Pancreas (tissue), 10 donors: ENCODE measurements at places on chromosomes 7 and 10. TPM values are rescaled to one million over a fixed set of nuclear protein-coding genes. Genes with fewer than 3 reads are reported as not detected.

DNA sequence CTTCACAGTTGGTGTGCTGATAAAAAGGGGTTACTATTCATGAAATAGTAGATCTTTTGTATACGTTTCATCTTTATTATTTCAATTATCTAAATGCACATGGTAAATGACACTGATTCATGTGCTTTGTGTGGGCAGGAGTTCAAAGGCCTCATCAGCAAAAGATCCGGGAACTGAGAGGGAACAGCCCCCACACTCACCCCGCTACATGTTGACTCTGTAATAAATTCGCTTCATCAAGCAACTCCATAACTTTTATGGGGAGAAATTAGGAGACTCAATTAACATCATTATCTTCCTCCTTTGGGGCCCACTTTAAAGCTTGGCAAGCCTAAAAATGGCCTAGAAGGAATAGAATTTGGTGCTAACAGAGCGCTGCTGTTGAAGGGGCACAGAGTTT lies 250.7 kb upstream of the BMPER start:
- no peak for DNase-seq

GRCh38 chr7:138317044-138317596 lies 142.9 kb upstream of the TRIM24 start:
- DNase-seq = no peak

GRCh38 chr10:99425204-99425603 lies 5.2 kb downstream of the GOT1 start:
- DNase-seq = no peak

DNA sequence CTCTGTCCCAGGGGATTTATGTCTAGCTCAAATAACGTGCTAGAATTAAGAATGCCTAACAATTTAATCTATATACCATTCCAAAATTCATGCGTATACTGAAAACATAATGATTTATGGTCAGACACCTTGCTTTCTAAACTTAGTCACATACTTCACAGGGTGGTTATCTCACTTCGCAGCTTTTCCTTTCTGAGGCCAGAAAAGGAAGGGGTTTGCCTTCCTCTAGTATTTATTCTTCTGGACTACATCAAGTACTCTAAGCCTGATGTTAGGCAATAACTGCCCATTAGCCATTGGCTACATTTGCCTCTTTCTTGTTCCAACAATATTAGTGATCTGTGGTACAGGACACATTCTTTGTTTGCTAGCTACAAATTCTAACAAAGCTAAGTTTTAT lies 72.6 kb upstream of the FHIP2A start:
- DNase-seq = no peak

DNA sequence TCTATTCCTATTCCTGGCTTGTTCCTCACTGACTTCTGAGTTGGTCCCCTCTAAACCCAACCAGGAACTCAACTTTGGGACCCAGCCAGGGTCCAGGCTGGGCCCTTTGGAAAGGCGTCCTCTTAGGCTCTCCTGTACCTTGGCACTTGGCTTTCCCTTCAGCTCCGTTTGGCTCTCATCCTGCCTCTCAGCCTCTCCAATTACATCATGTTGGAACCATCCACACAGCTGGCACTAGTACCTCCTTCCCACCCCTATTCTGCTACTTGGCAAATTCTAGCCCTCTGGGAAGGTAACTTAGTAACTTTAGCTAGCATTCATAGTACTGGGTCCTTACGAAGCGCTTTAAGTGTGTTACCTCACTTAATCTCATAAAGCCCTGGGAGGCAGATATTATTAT lies 205.3 kb upstream of the HABP2 start:
- DNase-seq = peak; percentile 45

GRCh38 chr10:122446668-122447423 lies 7.6 kb upstream of the ARMS2 start:
- no peak for DNase-seq

- no peak for DNase-seq
These were observed 133.1 kb downstream of the BBS9 start for GRCh38 chr7:33262476-33262875.

DNA sequence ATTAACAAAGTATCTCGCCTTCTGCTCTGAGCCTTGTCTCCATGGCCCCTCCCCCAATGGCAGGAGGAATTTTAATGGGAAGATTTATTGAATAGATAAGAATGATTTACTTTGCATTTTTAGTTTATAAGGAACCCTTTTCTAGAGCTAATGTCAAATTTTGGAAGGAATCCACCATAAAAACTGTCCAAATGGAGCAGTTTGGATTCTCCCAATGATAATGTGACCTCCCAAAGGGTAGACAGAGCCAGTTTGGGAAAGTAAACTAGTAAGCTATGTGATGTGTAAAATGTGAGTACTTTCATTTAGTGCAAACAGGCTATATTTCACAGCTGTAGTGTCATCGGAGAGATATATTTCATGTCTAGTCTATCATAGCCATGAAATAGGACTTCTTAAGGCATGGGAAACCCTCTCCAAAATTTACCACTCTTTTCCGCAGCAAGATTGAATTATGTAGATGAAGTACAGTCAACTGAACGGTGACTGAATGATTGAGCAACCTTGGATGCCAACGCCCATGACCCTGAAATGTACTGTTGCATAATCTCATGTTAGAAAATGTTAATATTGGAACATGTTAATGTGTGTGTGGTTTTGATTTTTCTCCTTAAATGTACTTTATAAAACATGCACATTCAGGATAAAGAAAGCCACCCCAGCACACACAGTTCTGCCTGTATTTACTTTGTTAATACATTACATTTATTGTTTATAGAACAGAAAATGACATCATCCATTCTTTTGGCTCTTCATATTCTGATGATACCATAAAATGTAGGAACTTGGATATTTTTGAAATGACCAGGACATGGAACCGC lies 140.6 kb downstream of the NRP1 start:
- peak; percentile 35 for DNase-seq

GRCh38 chr10:72306215-72306760 lies 32.6 kb downstream of the DDIT4 start:
- no peak for DNase-seq

DNA sequence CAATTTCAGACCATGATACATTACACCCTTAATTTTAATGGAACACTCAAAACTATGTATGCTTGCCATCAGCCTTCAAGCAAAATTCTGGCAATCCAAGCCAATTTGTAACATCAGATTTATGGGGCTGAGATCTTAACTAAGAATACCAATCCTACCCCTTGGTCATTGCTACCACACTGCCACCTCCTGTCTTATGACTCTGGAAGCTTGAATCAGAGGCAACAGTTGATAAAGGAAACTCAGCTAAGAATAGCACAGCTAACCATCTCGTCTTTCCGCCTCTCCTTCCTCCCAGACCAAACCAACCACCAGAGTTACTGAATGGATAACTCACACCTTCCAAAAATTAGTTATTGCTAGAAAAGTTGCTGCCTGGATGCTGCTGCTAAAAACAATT lies 7.4 kb downstream of the IGF2BP3 start:
- DNase-seq = no peak

DNA sequence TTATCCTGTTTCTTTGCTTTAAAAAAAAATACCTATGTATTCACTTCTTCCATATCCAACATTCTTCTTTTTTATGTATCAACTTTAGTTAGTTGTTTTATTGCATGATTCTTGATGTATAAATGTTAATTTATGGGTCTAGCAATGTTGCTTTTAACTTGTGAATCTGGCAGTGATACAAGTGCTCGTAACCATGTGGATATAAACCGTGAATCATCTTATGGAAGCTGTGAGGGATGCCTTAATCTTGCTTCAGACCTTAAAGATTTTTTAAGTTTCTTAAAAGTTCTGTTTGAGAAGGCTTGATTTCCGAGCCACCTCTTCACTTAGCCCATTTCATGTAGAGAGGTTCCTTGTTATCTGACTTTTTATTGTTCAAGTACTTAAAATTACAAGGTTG lies 25.9 kb downstream of the HELLS start:
- no peak for DNase-seq

DNA sequence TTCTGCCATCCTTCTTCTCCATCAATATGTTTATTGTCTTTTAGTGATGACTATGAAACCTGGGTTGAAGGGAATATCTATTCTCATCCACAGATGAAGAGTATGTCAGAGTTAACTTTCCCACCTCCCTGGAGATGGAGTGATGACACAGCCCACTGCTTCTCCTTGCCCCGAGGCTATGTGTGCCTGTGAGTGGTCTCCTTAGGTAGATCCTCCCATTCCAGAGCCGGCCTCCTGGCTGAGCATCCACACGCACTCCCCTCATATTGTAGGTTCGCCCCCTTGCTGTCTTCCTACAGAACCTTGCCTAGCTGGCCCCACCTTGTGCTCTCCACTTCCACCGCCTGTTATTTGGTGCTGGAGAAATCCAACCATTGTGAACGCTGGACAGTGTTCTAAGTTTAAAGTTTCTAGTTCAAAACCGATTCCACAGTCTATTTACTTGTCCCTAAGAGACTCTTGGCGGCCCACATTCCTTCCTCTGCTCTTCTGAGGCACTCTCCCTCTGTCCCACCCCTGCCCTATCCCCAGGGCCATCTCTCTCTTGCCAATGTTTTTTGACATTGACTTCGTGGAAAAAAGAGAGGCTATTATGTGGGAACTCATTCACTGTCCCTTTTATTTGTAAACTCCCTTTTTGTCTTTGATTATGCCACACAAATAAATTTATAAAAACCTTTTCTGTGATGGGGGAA lies 168.0 kb downstream of the ZNF438 start:
- no peak for DNase-seq

GRCh38 chr10:101308051-101308450 lies 45.9 kb upstream of the BTRC start:
- DNase-seq = no peak

Gene HOXA11
- polyA plus RNA-seq = not detected

DNA sequence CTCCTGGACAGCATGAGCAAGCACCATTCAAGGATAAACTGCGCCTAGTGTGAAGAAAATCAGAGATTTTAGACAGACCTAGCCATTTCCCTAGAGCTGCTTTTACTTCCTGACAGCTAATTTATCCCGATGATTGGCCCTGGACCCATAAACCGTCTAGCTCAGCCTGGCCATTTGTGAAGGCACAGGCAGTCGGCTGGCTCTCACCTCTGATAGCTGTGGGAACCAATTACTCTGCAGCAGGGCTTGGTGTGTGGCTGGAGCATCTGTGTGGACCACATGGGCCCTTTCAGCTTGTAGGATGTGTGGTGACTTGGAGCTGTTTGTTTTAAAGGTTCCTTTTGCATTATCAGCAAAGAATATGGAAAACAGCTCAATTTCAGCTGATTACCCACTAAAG lies 111.1 kb upstream of the NPY start:
- no peak for DNase-seq

Gene EXOC4
- polyA plus RNA-seq = 14.8 TPM

GRCh38 chr7:134919240-134919641 lies 67.1 kb upstream of the AGBL3 start:
- no peak for DNase-seq

Gene PLXNA4
- polyA plus RNA-seq = 0.19 TPM

- DNase-seq = no peak
These were observed 340.2 kb upstream of the CELF2 start for GRCh38 chr10:10677479-10677878.

- no peak for DNase-seq
These were observed 9.9 kb downstream of the CCNY start for GRCh38 chr10:35346248-35346647.

- no peak for DNase-seq
These were observed 12.8 kb downstream of the RAB11FIP2 start for GRCh38 chr10:118033905-118034304.

DNA sequence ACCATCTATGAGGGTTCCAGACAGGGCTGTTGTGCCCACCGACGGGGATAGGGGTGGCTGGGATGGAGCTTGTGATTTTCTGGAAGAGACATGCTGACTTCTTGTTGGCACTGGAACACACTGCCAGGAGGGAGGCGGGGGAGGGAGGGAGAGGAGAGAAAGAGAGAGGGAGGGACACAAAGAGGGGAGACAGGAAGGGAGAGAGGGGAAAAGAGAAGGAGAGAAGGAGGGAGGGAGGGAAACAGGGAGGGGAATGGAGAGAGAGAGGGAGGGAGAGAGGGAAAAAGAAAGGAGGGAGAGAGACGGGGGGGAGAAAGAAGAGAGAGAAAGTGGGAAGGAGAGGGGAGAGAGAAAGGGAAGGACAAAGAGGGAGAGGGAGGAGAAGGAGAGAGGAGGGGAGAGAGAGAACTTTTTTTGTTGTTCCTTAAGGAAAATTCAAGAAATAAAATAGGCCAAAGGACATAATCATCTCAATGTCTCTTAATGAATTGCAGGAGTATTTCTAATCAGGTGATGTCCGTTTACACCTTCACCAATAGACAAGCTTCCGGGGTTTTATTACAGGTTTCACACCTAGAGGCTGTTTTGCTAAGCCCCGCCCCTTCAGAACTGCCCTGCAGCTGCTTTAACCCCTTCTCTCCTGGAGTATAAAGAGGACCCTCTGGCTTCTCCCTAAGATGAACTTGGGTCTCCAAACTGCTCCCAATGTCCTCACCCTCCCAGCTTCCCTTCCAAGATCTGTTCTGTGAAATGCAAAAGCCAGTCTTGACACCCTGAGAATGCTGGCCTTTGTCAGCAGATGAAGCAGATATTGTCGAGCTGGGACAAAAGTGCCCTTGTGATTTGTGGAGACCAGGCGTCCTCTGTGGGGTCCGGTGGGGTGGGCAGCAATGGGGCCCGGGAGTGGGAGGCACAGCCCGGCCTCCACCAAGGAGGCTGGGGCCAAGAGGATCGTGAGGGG lies 82.0 kb upstream of the GTF2IRD1 start:
- no peak for DNase-seq

DNA sequence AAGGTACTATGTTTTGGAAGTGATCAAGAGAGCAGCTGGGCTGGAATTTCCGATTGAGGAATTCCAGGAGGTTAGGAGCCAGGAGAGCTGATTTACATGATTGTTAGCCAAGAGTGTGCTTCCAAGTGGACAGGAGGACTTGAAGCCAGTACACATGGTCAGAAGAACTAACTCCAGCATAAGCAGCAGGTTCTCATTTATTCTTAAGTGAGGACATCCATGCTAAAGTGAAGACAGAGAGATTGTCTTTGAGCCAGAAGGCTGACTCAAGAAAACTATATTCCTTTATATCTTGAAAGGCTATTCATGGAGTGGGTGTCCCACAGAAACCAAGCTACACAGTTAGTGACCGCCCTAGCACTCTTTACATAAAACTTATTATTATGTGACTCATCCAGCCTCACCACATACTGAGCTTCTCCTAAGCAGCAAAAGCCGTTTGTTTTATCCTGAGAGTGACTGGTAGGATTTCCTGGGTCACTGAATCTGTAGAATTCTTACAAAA lies 56.7 kb upstream of the SEMA3A start:
- no peak for DNase-seq

DNA sequence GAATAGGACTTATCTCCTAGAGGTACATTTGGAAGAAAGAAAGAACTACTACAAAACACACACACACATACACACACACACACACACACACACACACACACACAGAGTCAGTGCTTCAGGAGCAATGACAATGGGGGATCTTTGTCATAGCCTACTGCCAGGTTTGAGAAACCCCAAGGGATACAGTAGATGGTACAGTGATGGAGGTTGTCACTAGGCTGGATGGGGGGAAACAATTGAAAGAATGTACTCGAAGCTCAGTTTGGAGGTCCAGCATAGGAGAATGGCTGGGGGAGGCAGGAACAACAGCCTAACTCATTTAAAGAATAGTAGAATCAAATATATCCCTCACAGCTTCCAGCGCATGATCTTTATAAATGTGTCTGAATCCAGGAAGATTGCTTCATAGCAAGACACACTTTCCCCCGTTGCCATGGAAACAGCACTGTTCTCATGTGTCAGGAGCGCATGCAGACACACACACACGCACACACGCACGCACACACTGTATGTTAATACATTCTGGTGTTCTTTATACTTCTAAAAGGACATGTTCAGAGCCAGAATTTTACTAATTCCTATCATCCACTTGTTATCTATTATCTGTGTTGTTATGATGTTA lies 32.6 kb upstream of the ZNRF2 start:
- no peak for DNase-seq
